Stomach (tissue), 19 donors: ENCODE measurements at places on chromosomes 5 and 9.

GRCh38 chr5:132105688-132106087 is 32.1 kb downstream of the CSF2 start:
- DNase-seq: peak; percentile 13

DNA sequence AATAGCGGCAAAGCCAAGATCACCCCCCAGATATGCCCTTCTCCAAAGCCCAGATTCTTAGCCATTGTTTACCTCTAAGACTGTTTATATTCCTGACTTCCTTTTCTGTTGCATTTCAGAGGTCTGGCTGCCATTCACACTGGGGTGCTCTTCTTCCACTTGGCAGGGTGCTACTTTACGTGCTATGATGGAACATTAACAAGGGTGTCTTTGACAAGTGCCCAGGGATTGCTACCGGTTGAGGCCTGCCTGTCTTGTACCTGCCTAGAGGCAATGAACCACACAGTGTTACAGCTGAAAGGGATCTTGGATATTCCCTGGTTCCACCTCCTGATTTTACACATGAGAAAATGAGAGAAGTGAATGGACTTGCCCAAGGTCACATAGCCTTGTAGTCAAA is 352.1 kb upstream of the KIF2A start:
- no peak for DNase-seq

DNA sequence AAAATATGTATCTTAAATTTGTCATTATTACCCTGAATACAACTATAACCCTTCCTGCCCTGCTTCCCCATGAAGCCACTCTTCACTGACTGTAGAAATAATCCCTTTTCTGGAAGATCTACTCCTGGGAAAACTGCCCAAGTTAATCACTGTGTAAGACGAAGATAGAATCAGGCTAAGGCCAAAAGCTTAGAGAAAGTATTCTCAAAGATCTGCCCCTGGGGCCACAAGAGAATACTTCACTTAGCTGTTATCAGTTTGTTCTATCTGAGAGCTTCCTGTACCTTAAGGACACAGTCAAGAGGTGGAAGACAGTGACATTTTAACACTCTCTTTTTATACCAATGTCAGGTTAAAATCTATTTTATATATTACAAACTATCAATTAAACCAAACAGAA is 33.8 kb downstream of the RNF145 start:
- no peak for DNase-seq

- DNase-seq: no peak
Observed at GRCh38 chr5:73994963-73995362, 369.0 kb downstream of the ARHGEF28 start.

DNA sequence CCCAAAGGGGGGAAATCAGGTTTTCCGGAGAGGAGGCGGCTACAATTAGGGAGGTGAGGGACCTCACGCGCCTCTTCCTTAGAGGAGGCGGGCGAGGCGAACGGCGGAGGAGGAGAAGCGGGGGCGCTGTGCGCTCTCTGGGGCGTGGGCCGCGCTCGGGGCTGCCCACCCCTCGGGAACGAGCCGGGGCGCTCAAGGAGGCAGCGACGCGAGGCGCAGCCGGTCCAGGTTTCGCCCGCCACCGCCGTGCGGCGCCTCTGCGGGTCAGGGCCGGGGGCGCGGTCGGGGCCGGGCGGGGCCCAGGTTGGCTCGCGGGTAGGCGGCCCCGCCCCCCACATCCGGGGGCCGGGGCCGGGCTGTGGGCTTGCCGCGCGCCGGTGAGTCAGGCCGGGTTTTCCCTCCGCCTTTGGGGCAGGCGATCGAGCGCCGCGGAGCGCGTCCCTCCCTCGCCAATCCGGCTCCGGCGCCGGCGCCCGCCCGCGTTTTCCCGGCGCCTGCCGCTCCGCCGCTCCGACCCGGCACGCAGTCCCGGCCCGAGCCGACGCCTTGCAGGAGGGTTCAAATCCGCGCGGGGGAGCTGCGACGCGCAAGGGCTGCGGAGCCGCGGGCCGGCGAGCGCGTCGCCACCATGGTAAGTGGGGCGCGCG is at the start of gene N4BP3:
Gene N4BP3, plus strand, starts transcription at position 392 of the 647 bp plus-strand sequence. CDS start 6,052 bp downstream, outside the sequence.
- peak; percentile 83 for DNase-seq

DNA sequence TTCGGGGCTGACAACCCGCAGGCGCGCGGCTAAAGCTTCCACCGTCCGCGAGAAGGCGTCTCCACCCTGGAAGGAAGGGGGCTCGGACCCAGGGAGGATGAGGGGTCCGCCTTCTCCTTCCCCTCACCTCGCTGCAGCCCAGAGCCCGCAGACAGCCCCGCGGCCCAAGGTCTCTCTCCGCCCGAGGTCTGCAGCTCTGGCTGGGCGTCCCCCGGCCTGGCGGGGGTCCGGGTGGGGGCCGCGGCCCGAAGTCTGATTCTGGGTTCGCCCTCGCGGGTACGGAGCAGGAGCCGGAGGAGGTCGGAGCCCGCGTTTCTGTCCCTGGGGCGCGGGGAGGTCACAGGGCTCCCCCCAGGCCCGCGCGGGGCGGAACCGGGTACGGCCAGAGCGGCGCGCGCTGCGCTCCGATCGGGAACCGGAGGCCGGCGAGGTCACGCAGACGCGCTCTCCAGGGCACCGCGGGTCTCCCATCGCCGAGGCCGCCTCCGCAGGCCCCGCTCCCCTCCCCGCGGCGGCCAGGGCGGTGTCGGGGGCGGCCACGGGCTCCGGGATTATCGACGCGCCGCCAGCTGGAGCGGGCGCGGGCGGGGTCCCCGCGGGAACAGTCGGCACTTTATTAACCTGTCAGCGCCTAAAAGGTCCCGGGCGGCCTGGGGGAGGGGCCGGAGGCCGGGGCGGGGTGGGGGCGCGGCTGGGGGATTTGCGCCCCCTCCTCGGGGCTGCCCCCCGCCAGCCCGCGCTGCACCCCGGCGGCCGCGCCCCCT is 11.6 kb downstream of the LHX3 start:
- DNase-seq: no peak

DNA sequence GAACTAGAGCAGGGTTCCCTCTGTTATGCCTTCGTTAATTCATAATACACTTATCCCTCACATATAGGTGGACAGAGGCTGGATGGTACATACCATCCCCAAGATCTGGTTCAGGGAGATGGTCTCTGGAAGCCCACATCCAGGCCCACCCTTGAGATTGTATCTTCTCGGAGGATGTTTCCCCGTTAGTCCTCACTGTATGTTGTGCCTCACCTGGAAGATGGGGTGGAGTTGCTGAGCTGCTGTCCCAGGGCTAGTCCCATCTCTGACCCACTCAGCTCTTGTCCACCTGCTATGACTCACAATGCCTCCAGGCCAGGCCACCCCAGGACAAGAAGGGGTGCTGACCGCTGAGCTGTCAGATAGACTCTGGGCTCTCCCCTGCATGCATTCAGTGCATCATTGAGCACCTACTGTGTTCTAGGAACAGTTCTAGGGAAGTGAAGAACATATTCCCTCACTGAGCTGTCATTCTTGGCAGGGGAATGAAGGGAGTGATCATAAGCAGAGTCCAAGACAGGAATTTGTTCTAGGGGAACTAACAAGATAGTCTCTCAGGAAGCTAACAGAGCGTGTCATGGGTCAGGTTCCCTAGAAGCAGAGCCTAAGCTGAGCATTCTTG is at the start of gene CBY3:
Gene CBY3, minus strand, starts transcription at position 255 of the 622 bp plus-strand sequence. Its CDS starts 116 bp downstream, at position 139.
- no peak for DNase-seq

GRCh38 chr5:40871177-40871576 is 30.0 kb downstream of the CARD6 start:
- DNase-seq: no peak

DNA sequence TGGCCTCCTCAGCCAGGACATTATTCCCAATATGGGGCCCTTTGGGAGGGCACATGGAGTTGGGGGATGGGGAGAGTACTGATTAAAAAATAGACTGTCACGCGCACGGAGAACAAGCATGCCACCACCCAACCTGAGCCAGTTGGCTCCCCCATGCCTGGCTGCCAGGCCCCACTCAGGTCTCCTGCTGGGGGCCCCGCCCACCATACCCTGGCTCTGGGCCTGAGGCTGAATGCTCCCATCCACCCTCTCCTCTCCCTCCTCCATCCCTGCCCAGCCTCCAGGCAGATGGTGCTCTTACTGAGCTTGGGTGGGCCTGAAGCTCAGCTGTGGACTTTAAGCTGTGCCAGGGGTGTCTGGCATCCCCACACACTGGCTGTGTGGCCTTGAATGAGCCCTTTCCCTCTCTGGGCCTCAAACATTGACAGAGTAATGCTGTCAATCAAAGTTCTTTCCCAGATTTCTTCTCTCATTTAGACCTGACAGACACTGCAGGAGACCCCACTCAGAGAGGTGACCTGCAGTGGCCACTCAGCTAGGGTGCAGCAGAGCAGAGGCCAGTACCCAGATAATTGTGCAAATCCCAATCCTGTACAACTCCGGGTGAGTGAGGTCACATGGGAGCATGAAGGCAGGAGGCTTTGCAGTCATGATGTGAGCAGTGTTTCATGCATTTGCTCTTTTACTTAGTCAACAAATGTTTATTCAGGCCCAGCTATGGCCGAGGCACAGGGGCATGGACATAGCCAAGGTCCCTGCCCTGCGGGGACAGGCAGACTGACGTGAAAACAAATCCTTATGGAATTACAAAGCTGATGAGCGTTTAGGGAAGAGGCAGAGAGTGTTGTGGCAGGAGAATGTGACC is 9.8 kb upstream of the SYNPO start:
- DNase-seq: no peak

GRCh38 chr5:180353048-180353979 is at the start of gene GFPT2:
GFPT2 (minus strand) TSS chr5:180353336; CDS start chr5:180353217, 119 bp downstream.
- DNase-seq: peak; percentile 93

DNA sequence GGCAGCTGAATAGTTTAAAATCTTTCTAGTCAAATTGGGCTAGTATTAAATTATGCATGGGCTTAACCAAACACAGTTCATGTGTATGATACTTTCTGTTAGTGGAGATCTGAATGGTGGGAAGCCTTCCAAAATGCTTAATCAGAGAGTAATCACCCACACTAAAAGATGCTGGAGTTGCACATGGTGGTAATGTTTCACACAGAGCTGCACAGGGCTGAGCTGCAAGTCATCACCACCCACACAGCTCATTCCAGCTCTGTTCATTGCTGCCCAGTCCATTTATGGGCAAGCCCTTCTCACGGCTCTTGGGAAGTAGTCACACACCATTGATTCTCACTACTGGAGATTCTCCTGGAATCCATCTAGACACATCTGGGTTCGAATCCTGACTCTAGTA is 351.5 kb upstream of the KCNN2 start:
- DNase-seq: peak; percentile 17

GRCh38 chr5:116442095-116442534 is 132.5 kb downstream of the SEMA6A start:
- DNase-seq: peak; percentile 60
